Activated CD4-positive, alpha-beta T cell treated with anti-CD3 and anti-CD28 coated beads for 1 hour (primary cell): ENCODE measurements at places on chromosomes 1 and 21.

DNA sequence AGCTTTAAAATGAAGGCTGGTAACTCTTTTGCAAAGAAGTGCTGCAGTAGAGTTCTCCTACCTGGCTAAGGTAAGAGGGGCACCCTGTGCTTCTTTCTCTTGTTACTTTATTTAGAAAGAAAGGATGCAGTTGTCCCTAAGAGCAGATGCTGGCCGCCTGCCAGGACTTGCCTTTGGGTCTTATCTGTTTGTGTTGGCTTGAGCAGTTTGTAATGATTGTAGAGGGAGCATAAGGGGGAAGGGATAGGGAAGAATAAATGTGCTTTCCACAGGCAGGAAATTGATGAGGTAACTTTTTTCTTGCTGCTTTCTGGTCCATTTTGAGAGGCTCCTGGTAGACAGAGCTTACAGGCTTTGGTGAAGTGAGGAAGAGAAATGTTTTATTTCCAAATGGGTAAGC lies 229.6 kb downstream of the HHAT start:
- no peak for DNase-seq

GRCh38 chr1:147246910-147247655 lies 4.6 kb downstream of the CHD1L start:
- DNase-seq = no peak

DNA sequence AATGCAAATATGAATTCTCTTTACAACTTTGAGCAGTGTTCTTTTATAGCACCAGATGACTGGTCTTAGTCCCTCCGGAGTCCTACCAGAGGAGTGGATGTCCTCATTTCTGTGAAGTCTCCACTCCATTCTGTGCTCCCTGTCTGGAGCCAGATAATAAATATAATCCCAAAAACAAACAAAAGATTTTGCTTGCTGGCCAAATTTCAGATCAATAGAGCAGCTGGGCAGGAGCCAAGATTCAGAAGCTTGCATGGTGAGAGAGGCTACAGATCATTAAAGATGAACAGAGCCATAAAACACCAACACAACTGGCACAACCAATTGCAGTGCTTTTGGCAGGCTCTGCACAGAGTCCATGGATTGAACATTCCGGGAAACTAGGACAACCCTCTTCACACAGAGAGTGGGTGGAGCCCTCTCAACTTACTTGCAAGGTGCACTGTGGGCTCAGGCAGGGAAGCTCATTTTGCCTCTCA lies 231.5 kb upstream of the SNX7 start:
- no peak for DNase-seq

DNA sequence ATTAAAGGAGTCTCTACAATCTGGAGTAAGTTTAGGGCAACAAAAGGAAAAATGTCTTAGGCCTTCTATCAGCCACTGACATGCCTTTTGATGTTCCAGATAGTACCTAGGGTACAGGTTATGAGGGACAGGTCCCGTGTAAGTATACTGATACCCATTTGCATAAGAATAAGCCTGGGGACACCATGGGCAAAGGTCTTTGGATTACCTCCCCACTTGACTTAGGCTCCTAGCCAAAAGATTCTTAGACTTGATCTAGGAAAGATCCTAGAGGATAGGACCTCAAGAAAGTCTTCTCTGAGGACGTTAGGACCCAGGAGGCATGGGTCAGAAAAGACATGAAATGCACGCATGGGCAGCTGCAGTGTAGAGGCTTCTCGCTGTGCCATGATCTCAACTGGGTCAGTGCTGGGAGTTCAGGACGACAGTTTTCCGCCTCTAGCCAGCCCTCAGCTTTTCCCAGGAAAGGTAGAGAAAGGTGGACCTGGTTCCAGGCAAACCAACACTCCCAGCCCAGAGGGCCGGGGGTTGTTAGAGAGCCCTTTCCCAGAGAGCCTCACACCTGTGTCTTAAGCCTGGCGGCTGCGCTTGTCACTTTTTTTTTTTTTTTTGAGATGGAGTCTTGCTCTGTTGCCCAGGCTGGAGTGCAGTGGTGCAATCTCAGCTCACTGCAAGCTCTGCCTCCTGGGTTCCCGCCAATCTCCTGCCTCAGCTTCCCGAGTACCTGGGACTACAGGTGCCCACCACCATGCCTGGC lies 26.6 kb downstream of the MSTO1 start:
- DNase-seq = no peak

DNA sequence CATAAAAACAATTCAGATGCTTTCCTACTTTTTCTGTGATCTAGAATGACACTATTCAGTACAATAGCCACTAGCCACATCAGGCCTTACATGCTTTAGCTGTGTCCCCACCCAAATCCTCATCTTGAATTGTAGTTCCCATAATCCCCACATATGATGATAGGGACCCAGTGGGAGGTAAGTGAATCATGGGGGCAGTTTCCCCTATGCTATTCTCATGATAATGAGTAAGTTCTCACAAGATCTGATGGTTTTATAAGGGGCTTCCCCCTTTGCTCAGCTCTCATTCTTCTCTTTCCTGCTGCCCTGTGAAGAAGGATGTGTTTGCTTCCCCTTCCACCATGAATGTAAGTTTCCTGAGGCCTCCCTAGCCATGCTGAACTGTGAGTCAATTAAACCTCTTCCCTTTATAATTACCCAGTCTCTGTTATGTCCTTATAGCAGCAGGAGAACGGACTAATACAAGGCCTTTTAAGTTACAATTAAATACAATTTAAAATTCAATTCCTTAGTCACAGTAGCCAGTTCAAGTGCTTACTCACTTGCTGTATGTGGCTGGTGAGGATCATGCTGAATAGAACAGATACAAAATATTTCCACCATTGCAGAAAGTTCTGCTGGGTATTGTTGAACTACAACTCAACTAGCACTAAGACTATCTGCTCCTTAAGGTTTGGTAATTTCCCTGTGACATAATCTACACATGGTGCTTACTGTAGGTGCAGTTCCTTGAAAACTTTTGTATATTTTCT lies 106.7 kb downstream of the SCMH1 start:
- no peak for DNase-seq

DNA sequence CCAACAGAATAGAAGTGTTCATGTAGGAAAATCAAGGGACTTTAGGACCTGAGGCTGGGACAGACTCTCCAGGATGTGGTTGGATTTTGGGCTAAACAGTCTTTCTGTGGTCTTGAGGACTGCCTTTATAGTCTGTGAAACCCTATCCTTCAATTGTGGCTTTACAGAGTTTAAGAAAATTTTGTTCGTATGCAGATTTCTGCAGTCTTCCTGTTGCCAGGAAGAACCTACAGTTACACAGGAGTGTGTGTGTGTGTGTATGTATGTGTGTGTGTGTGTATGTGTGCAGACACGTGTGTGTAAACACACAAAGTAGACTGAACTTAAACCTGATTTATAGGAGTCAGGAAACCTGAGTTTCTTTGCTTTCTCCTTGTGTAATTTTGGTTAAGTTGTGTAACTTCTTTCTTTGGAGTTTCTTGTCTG lies 22.8 kb downstream of the NEK7 start:
- DNase-seq = no peak

DNA sequence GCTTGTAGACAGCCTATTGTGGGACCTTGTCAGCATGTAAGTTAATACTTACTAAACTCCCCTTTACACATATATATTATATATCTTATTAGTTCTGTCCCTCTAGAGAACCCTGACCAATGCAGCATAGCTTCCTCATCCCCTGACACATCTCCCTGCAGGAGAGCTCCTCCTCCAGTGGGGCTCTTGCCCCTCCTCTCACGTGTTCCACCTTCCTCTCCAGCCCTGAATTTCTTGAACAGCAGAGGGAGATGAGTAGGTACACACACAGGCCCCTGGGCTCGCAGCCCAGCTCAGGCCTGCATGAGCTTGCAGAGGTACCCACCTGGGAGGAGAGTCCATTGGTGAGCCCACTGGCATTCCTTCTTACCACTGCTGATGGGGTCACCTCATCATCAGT lies 27.3 kb upstream of the GOLT1A start:
- no peak for DNase-seq

DNA sequence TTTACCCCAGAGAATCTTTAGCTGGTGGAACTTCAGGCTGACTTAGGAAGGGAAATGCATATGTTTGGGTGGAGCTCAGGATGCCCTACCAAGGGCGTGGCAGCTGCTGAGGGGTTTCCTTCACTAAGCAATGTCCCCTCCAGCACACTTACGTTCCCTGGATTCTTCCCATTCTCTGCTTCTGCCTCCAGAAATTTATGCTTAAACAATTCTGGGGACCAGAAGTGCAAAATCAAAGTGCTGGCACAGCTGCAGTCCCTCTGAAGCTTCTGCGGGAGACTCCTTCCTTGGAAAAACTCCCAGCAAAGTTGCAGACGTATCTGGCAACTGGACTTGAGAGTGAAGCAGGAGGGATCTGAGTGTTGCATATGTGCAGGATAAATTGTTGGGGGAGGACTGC lies 402.8 kb downstream of the PCP4 start:
- no peak for DNase-seq

GRCh38 chr1:15923241-15923640 lies 52.7 kb downstream of the ZBTB17 start:
- no peak for DNase-seq

DNA sequence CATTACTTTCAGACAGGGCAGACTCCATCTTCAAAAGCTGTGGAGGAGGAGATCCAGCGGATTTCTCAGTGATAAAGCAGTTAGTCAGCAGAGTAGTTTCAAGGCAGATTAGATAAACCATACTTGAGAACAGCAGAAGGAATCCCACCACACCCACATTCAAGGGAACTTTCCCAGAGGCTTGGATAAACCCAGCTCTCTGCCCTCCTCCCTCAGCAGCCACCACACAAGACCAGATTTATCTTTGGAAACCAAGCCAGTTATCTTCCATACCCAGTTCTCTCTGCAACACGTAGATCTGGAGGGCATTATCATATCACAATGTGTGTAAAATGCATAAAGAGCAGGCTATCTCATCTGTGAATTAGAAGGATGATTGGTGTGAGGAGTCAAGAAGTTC lies 40.2 kb downstream of the GFI1 start:
- DNase-seq = no peak

- no peak for DNase-seq
Observed at GRCh38 chr1:211282023-211282373, 22.8 kb downstream of the RCOR3 start.
